Left lung (tissue), 14 donors: ENCODE measurements at places on chromosomes 5 and 9. TPM values are rescaled to one million over a fixed set of nuclear protein-coding genes. Genes with fewer than 3 reads are reported as not detected.
A peak's percentile ranks its signal among the peaks of the same experiment; 100 is the strongest.

GRCh38 chr9:74760031-74760700 is 127.6 kb downstream of the TRPM6 start:
- DNase-seq, result no peak

DNA sequence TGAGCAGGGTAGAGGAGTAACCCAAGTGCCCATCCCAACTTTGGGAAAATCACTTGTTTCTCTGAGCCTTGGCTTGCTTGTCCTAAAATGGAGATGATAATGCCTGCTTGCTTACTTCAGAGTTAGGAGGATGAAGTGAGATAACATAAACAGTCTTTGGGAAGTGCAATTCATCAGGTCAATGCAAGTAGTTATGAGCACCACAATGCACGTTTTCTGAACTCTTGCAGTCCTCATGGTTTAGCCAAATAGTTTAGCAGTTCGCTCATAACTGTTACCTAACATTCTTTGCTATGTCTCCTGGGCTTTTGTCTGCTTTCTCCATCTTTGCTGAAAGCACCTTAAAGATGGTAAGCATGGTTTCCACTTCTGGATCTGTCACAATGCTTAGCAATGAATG is 270.0 kb downstream of the ADAMTSL1 start:
- no peak for DNase-seq

DNA sequence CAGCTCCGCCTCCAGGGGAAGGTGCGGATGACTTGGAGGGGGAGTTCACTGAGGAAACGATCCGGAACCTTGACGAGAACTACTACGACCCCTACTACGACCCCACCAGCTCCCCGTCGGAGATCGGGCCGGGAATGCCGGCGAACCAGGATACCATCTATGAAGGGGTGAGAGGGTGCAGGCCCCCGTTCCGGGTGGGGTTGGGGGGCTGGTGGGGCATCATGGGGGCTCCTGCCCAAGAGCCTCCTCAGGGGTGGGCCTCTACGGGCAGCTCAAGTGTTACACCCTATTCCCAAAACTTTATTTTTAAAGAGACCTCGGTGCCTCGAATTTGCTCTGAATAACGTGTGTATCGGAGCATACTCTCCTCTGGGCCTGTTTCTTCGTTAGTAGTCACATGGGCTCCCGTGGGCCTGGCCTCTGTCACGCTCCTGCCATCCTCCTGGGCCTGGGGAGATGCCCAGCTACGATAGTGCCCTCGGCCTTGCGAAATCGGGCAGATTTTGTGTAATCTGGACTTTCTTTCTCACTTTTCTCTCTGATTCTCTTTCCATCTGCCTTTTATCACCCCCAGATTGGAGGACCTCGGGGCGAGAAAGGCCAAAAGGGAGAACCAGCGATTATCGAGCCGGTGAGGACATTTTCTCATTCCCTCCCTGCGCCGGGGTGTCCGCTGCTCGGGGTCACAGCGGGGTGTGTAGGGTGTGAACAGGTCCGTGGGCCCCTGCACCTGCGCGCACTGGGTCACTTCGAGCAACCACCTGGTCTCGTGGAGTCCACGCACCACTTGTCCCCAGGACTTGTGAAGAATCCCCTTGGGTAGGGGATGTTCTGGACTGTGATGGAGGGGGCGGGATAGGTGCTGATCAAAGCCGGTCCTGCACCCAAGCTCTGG is 90.1 kb downstream of the COL5A1 start:
- DNase-seq, result peak; percentile 51

DNA sequence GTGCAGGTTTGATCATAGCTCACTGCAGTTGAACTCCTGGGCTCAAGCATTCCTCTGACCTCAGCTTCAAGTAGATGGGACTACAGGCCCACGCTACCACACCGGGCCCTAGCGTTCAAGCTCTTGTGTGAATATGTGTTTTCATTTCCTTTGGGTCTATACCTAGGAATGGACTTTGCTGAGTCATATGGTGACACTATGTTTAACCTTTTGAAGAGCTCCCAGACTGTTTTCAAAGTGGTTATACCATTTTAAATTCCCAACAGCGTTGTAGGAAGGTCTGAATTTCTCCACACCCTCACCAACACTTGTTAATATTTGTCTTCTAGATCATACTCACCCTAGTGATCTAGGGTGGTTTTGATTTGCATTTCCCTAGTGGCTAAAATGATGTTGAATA is 33.5 kb downstream of the FAF2 start:
- DNase-seq, result no peak

GRCh38 chr5:126865299-126865698 is 88.4 kb downstream of the LMNB1 start:
- no peak for DNase-seq

- DNase-seq, result no peak
Measured at GRCh38 chr5:151006704-151007334, 13.6 kb upstream of the GPX3 start.

GRCh38 chr5:56301069-56301468 is 67.9 kb upstream of the ANKRD55 start:
- no peak for DNase-seq

DNA sequence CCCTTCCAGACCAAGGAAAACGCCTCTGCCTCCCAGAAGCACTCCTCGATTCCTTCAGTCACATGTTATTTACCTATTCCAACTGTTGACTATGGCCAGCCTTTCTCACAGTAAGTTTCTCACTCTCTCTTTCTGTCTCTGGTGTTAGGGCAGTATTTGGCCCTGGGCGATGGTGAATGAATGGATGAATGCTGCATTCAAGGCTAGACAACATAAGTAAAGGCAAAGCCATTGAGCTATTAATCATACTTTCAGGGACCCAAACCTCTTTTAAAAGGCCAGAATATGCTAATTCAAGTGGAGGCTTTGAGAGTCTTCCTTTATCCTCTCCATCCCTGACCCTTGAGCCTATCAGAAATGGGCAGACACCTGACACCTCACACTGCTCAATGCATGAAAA is 78.5 kb downstream of the SEC61B start:
- DNase-seq, result no peak

DDX4 gene
- total RNA-seq, result not detected
